ENCODE measurements at places on chromosomes 11 and 22.
A peak's percentile ranks its signal among the peaks of the same experiment; 100 is the strongest.

GRCh38 chr11:14973621-14974514, 1.7 kb upstream of the CALCA start:
- DNase-seq: no peak

DNA sequence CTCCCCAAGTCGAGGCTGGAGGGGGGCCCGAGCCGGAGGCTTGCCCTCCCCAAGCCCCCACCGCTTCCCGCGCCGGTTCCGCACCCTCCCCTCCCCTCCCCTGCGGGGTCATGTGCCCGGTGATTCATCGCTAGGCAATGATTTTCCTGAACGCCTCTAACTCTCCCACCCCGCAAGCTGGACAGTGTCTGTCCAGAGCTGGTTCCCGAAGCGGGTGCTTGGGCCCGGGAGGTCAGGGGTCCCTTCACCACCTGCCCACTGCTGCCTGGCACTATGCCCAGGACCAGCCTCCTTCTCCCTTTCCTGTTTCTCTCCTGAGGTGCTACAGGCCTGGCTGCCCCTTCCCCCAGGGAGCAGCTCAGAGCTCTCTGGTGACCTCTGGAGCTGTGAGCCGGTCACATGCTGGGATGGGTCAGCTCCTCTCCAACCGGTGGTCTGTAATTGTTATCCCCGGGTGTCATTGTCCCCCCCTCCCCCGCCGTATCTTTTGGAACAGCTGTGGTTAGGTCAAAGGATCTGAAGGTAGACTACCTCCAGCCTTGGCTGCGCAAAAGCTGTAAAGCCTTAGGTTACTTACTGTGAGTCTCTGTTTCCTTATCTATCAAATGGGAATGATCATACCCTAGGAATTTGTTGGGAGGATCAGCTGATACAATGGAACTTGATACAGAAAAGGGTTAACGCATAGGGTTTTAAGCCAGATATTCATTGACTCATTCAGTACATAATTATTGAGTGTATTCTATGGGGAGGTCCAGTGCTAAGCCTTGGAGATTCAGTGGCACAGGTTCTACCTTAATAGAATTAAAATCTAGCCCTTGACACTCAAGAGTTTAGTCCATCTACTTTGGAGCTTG, 753 bp downstream of the STX3 start:
- peak; percentile 80 for DNase-seq

- DNase-seq: no peak
Measured at GRCh38 chr22:24185001-24185500, 3.8 kb downstream of the SUSD2 start.

DNA sequence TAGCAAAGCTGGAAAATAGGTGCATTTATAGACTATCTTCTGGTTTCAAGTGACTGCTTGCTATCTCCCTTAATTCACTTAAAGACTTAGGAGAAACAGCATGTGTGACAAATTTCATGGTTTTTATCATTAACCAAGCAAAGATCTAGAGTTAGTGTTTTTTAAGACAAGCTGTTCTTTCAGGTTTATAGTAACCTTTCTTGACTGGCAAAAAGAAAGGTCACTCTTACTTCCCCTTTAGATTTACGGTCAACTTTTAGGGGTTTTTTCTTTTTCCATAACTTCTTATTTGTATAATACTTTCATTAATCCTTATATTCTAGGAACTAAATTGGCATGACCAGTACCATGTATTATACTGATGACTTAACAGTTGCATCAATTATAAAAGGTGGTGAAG, 46.6 kb downstream of the KDM2A start:
- no peak for DNase-seq

- DNase-seq: no peak
Measured at GRCh38 chr11:129242855-129243254, 50.7 kb upstream of the ARHGAP32 start.

DNA sequence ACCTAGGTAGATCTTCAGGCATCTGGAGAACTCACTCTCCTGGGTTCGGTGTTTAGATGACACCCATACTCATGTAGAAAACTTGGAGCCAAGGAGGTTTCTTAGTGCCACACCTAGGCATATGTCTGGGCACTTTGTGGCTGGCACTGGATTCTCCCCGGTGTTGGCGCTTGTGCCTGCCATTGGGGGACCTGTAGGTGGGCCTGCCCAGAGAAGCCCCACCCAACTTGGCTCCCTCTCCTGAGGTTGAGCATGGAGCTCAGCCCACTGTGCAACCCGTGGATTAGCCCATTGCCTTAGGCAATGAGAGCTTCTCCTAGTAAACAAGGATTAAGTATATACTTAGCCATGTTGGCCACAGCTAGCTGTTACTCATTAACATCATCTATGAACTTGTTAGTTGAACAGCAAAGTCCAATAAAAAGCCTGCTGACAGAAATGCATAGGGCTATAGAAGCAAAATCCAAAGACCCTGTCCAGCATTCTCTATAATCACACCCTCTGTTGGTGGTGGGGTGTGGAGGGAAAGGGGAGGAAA, 335.5 kb upstream of the CHORDC1 start:
- no peak for DNase-seq

DNA sequence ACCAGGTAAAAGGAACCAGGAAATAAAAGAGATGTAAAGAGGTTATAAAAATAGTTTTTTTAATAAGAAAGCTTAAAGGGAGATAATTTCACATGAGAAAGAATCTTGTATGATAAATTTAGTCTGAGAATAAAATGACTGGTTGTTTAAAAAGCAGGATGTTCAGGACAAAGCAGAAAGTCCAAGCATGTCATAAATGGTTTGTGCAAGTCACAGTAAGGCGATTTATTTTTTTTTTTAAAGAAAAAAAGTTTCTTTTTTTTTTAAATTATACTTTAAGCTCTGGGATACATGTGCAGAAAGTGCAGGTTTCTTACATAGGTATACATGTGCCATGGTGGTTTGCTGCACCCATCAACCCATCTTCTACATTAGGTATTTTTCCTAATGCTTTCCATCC, 30.8 kb downstream of the GLYATL2 start:
- no peak for DNase-seq

DNA sequence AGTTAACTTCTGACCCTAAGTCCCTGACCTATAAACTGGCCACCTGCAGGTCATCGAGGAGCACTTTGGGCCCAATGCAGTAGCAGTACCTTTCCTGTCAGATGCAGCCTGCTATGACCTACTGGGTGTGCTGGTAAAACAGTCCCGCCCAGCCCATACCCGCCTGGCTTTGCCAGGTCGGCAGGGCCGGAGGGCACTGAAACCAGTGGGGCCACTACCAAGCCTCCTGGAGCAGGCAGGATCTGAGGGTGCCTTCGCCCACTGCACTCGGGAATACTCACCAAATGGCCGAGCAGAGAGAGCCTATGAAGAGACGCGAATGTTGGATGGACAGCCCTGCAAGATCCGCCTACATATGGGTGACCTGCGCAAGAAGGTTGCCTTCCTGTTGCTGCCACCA, 4.4 kb downstream of the C11orf42 start:
- no peak for DNase-seq

DNA sequence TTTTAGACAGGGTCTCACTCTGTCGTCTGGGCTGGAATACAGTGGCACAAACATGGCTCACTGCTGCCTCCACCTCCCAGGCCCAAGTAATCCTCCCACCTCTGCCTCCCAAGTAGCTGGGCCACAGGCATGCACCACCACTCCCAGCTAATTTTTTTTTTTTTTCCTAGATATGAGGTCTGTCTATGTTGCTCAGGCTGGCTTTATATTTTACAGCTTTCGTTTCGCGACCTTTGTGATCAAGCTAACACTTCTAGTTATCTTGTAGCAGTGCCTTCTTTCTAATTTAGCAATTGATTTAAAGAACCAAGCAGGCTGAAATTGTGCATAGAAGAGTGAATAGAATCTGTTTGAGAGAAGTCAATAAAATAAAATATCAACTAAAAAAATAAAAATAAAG, 11.3 kb downstream of the CKAP5 start:
- no peak for DNase-seq
